ENCODE measurements at places on chromosomes 5 and 9.

GRCh38 chr5:53482717-53483638 is 2.5 kb downstream of the FST start:
- peak; percentile 19 for DNase-seq

- no peak for DNase-seq
Measured at GRCh38 chr9:106405871-106406435, 457.0 kb upstream of the ZNF462 start.

GRCh38 chr9:137972355-137972987 is 94.9 kb downstream of the CACNA1B start:
- no peak for DNase-seq

DNA sequence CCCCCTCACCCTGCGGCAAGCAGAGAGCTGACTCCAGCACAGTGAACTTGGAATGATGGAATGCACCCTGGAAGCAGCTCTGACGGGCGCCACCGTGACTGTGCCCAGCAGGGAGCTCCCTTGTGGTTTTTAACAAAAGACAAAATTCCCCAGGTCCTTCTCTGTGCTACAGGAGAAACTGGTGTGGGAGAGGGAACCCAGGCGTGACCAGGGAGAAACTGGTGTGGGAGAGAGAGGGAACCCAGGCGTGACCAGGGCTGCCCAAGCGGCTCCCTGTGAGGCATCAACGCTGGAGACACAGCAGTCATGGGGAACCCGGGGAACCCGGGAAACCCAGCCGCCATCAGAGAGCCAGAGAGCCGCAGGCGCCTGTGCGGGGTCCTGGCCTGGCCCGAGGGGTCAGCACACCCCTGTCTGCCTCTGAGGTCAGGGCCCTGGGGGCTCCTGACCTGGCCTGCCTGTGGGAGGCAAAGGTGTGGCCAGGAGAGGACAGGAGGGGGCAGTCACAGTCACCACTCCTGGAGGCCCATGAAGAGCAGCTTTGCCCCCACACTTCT is 3.1 kb upstream of the AHRR start:
- no peak for DNase-seq

DNA sequence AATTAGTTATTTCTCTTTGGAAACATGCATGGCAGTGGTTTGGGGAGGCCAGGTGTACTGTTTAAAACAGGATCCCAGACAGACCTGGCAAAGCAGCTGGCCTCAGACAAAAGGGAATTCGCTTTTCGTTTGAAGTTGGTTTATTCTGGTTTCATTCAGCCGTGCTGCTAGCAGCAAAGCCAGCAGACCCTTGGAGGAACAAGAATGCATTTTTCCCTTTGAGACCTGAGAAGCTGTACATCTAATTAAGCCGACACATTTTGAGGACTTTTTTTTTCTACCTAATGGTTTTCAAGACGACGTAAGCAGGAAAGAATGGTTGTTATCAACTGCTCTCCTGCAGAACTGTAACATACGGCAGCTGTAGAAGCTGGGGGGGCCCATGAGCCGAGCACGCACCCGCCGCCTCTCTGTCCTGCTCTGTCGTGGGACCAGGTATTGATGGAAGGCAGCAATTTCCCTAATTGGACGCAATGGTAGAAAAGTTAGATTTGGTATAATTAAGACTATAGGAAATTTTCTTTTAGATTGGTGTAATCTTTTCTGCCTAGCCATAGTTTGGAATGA is 13.6 kb downstream of the PLEKHG4B start:
- DNase-seq, result no peak

DNA sequence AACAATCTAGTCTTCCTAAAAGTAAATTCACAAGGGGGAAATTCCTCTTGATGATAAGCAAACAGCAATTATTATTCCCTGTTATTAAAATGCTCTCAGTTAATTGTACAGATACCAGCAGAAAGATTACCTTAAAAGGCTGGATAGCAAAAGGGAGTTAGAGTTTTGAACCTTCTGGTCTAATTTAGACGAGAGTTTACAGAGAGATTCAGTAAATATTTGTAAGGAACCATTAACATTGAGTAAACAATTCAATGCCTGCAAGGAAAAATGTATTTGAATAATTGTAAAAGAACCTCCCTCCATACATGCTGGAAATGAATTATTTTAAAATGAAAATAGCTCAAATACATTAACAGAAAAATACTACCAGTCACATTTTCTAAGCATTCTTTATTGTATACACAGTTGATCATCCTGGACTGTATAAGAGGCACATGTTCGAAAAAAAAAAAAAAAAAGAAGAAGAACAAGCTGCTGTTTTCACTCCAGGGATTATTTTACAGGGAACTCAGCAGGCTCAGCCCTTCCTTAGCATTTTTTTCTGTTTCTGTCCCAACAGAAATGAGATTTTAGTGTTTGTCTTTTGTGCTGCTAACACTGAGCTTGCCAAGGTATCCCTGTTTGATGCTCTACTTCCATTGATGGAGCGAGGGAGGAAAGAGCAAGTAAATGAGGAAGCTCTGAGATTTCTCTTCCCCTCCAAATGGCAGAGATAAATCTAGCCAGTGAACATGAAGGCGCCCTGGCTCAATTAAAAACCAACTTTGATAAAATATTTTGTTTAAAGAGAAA is 141.1 kb downstream of the ENC1 start:
- DNase-seq, result no peak

DNA sequence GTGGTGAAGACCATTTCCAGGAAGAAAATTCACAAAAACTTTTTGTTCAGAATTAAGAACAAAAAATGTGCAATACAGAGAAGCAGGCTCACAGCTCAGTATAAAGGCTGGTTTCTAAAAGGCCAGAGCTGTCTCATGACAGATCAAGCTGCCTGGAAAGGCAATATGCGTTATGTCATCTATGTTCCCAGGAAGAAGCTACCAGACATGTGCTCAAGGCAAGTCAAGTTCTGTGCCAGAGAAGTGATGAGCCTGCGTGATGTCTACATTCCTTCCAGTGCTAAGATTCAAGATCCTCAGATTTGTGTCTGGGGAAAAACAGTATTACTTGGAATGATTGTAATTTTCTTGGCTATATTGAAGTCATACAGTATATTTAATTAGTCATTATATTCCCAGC is 104.3 kb downstream of the PDE4D start:
- no peak for DNase-seq

GRCh38 chr9:131625790-131626670 is 80.7 kb downstream of the PRRT1B start:
- DNase-seq, result no peak

DNA sequence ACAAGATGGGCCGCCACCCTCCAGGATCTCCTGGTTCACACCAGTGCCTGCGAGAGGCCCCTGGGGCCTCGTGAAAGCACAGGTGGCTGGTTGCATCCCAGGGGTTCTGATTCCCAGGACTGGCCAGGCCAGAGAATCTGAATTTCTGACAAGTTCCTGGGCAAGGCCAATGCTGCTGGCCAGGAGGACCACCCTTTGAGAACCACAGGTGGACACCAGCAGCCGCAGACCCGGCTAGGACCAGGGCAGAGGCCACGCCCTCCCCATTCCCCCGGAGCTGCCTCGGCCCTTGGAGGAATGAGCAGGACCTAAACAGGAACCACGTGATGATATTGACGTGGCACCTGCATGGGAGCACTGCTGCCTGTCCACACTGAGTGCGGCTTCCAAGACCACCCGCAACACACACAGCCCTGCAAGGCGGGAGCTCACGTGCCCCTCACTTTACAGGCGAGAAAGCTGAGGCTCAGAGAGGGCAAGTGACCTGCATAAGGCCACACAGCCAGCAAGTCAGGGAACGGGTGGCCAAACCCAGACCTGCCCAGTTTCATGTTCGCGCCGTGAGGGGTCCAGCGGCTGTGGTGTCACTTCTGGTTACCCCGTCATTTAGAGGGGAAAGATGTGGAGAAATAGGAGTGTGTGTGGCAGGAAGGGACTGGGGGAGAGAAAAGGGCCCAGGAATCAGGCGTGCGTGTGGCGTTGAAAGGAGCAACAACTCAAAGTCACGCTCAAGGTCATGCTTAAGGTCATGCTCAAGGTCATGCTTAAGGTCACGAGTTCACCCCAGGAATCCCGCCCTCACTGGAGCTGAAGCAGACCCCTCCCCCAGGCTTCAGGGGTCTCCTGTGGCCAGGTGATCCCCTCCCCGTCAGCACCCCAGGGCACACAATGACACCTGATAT is 105.9 kb upstream of the IER5L start:
- DNase-seq, result no peak

- no peak for DNase-seq
Measured at GRCh38 chr5:143890487-143890886, 78.5 kb downstream of the HMHB1 start.

GRCh38 chr9:87572719-87573118 is 75.1 kb downstream of the DAPK1 start:
- DNase-seq, result no peak

DNA sequence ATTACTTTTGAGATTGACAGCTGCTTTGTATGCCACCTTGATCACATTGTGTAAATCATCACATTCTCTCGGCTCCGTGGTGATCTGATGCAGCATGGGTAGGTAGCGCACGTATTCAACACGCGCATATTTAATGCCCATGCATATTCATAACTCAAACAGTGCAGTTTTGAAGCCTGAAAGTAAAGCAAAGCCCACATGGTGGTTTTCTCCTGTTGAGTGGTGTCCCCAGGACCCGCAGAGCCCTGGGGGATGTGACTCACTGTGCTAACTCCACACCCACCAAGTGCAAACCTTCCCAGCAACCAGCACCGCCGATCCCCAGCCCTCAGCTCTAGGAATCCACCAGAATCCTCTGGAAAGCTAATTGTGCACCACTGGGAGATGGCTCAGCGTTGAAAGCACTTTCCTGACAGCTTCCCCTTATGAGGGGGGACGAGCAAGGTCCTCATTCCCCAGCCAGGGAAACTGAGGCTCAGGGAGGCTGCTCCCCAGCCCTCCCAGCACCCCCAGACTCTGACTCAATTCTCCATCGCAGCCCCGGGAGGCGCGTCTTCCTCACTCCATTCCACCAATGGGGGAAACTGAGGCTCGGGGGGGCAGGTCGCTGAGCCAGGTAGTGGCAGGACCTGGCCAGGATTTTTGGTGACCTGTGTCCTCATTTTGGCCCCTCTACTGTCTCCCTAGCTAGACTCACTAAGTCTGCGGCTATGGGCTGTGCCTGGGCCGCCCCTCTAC is 46.4 kb downstream of the SARDH start:
- no peak for DNase-seq

DNA sequence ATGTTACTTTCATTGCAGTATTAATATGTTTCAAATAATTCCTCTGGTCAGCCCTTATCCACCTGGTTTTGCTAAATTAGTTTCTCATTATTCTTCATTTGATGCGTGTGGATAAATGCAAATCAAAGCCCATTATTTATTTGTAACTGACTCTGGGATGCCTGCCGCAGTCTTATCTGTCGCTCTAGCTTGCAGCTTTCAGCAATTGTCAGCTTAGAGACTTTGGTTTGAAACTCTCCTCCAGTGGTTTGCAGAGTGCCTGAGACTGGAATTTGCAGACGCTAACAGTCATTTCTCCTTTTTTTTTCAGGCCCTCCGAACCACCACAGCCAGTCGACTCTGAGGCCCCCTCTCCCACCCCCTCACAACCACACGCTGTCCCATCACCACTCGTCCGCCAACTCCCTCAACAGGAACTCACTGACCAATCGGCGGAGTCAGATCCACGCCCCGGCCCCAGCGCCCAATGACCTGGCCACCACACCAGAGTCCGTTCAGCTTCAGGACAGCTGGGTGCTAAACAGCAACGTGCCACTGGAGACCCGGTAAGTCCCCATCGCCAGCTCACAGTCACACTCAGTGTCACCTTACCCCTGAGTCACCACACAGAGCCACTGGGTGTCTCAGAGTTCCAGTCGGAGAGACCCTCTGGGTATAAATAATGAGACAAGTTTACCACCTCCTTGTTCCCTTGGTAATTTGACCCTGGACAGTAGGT is 339.0 kb upstream of the WWC1 start:
- no peak for DNase-seq

- no peak for DNase-seq
Measured at GRCh38 chr5:135178476-135179155, 144.6 kb upstream of the PITX1 start.

- DNase-seq, result peak; percentile 53
Measured at GRCh38 chr9:137241490-137242268, 592 bp downstream of the TUBB4B start.

- no peak for DNase-seq
Measured at GRCh38 chr5:77418162-77418561, 74.0 kb downstream of the WDR41 start.

GRCh38 chr5:125276096-125276495 is 529.7 kb upstream of the ZNF608 start:
- no peak for DNase-seq

GRCh38 chr9:13113216-13113615 is 166.3 kb downstream of the MPDZ start:
- no peak for DNase-seq

DNA sequence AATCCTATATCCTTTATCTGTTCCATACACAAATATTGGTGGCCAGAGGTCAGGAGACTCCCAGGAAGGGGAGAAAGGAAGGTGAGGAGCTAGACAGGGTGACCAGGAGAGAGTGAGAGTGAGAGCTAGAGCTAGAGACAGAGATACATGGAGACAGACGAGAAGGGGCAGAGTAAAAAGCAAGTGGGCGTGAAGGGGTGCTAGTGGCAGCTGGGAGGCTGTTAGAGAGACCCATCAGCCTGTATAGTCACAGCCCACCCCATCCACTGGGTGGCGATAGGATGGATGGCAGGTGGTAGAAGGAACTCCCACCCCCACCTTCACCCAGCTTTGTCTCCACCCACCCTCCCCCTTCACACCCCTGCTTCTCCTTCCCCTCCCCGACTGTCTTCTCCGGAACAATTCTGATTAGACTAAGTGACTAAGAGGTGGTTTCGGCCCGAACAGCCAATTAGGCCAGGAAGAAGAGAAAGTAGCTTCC is 32.8 kb downstream of the PCDH1 start:
- DNase-seq, result no peak

DNA sequence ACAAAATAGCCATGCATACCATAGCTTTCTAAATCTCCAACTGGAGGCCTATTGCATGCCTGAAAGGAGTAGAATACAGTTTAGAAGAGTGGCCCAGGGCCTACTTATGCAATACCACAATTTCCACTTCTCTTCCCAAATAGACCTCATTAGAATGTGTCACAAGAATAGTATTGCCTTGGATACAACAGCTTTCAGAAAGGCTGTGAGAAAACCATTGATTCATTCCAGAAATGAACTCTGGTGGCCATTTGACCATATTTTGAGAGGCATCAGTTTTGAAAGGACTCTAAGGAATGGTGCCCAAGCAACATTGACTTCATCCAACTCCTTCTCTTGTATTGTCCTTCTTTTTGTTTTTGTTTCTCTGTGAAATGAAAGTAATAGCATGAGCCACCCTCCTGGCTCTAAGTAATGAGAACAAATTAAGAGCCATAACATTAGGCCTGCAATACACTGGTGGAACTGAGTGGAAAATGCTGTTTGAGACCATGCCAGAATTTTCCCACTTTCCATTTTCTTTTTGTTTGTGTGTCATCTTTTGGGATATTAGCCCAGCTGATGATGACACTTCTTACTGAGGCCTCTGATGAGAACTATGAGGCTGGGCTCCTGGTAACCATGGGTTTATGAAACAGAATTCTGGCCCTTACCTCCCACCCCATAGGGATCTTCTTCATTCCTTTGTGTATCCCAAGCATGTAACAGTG is 90.2 kb downstream of the TMEM174 start:
- no peak for DNase-seq

DNA sequence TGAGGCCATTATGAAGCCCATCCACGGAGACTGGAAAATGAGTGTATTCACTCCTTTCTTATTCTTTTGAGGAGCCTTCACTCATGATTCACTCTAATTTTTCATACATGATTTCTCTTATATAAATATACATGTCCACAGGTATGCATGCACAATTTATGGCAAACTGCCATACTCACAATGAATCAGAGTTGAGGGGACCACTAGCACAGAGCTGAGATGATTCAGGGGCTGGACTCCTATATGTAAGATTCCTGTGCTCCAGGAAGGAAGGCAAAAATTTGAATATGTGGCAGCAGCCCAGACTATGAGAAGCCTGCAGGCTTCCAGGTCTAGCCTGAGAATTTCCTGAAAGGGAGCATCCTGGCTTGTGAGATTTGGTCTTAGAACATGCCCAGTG is 484.6 kb downstream of the PRELID2 start:
- DNase-seq, result no peak

All from MM.1S (cell line).